ENCODE measurements at places on chromosomes 2 and 18.

GRCh38 chr2:188983427-188984064 is 9.4 kb downstream of the COL3A1 start:
- no peak for DNase-seq

GRCh38 chr18:3170441-3171161 is 49.2 kb downstream of the MYOM1 start:
- DNase-seq = no peak

DNA sequence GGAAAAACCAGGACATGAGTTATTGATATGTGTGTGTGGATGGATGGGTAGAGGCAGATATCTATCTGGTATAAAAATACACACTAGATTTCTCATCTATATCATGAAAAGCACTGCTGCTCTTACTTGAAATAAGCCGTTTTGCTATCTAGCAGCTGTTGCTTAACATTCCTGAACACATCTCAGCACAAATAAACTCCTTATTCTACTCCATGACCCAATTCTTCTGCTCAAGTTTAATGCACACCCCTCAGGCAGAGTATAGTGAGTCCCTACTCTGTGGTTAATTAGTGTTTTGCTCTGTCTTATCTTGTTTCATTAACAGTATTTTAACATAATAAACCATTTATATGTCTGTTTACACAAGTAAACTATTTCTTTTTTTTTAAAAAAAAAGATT is 134.2 kb downstream of the CBLN2 start:
- DNase-seq = no peak

GRCh38 chr2:160576054-160576499 is 82.5 kb upstream of the RBMS1 start:
- DNase-seq = no peak

- DNase-seq = no peak
These were observed 139.4 kb upstream of the SERTAD2 start for GRCh38 chr2:64792995-64793639.

GRCh38 chr2:64453770-64454385 is at the start of gene LGALSL:
LGALSL (plus strand) TSS chr2:64454162; CDS start chr2:64454546, 384 bp downstream.
- no peak for DNase-seq

DNA sequence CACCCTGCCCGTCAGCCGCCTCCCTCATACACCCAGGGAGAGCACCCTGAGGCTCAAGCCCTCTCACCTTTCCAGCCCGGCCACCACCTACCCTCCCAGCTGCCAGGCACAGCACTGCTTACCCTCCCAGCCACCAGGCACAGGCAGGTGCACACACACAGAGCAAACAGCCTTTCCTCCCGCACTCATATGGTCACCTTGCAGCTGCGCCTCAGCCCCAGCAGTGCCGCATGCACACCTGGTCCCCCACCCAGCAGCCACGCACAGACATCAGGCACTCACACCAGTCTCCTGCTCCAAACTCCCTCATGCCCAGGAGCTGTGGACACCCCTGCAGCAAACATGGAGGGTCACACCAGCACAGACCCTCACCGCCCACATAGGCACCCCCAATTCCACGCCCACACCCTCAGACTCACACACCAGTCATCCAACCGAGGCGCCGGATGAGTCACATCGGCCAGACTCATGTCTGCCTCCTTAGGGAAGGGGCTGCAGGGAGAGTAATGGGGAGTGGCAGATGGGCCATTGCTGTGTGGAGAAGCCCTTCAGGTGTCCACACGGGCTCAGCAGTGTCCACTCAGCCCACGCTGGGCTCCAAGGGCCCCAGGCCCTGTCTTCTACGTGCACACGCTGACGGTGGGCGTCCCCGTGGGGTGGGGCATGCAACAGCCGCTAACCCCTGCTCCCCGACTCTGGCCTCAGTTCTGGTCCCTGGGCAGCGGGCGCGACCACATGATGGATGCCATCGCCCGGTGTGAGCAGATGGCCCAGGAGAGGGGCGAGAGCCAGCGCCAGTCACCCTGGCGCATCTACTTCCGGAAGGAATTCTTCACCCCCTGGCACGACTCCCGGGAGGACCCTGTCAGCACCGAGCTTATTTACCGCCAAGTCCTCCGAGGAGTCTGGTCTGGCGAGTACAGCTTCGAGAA is 22.3 kb upstream of the GPR17 start:
- DNase-seq = peak; percentile 67

DNA sequence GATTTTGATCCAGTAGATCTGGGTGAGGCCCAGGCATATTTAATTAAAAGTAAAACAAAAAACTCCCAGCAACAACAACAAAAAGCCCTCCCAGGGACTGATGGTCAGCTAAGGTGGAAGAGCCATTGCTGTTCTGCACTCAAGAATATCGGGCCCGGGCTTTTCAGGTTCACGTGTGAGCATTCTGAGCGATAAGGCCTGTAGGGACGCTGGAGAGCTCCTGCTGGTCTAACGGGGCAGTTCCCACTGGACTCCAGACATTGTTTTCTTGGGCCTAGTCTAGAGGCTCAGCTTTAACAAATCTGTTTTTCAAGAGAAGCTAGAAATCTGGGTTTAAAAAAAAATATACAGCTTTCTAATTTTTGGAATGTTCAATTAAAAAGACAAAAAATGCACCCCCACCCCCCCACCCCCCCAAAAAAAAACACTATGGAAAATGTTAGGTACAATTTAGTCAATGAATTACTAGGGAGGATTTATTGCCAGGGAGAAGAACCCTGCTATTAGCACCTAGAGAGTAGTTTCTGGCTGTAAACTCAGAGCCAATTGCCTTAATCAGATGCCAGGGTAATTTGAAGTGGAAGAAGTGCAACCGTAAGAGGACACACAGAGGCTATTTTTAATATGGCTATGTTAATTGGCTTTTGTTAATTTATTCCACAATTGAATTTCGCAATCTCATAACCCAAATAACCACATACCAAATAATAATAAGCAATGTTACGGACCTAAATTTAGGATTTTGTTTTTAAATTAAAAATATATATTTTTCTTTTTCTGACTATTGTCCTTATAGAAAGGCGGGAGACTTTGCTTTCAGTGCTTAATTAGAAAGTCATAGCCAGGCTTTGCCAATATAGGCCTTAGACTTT is 78.9 kb downstream of the MAP4K4 start:
- no peak for DNase-seq

- DNase-seq = no peak
These were observed 38.2 kb upstream of the MARCO start for GRCh38 chr2:118903551-118904479.

DNA sequence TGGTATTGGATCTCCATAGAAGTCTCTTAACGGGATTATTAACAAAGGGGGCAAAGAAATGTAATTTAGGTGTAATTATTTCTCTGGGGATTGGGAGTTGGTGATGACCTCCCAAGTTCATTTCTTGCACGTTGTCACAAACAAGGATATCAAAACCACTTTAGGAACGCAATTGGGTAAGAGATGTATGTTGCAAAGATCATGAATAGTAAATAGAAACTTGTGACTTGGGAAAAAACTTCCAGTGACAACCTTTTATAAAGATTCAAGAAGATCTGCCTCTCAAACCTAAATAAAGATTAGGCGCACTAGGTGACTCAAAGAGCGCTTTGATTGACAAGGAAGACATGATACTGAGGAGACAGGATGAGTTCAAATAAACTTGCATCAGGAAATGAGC is 127.8 kb upstream of the TRIB2 start:
- DNase-seq = no peak

GRCh38 chr18:63773551-63773950 is 1.7 kb upstream of the SERPINB7 start:
- no peak for DNase-seq

DNA sequence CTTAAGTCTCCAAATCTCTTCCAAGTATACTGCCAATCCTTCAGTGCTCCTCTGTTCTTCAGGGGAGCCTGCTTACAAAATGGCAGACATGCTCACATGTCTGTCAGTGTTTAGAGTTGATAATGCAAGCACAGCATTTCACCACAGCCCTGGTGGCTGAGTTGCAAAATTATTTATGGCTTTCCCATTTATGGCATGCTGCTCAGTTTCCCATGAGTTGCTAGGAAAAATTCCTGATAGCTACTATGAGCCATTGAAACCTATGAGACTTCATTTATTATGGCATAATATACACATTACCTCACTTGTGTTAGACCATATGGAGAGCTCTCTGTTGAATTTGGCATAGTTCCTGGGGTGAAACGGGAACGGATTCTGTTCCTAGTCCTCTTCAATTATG is 448.7 kb upstream of the TCF4 start:
- DNase-seq = no peak

- DNase-seq = no peak
These were observed 62.4 kb upstream of the SLC66A3 start for GRCh38 chr2:11092701-11093335.

DNA sequence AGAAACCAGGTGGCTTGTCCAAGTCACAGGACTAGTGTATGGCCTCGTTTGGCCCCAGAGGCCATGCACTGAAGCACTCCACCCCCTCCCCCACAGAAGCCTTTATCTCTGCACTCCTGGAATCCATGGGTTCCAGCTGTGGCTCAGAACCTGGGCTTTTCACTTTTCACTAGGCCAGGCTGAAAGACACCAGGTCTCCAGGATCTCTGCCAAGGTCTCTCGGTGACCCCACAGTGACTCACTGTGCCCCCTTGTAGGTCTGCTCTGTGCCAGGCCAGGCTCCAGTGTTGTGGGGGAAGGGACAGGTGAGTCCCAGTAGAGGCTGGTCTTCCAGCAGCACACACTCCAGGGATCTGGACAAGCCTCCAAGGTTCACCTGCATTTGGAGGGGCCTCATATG is 31.0 kb upstream of the GLI2 start:
- DNase-seq = no peak

DNA sequence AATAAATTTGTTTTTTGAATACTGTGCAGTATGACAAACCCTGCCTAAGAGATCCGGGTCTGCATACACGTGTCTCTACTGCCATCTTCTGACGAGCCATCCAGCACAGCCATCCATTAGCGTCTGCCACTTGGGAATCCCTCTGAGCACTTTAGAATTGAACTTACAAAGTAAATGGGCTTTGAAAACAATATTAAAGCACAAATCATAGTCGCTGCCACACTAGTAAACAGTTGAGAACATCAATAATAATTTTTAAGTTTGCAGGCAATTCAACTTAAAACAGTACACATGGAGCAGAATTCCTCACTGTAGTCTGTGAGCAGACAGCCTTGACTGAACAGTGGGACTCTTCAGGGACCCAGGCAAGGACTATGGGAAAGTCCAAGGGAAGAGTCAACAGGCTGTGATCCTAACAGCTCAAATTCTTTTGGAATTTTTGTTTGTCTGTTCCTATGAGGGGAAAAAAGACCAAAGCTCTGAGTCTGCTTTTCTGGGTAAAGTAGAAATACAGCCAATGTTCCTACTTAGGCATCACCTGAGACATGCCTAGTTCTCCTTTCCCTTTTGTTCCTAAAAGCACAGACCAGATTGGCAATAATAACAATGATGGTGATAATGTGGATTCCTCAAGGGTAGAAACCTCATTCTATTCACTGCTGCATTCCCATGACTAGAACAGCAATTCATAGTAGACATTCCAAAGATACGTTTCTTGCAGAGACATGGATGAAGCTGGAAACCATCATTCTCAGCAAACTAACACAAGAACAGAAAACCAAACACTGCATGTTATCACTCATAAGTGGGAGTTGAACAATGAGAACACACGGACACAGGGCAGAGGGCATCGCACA is 92.9 kb downstream of the MREG start:
- DNase-seq = no peak

DNA sequence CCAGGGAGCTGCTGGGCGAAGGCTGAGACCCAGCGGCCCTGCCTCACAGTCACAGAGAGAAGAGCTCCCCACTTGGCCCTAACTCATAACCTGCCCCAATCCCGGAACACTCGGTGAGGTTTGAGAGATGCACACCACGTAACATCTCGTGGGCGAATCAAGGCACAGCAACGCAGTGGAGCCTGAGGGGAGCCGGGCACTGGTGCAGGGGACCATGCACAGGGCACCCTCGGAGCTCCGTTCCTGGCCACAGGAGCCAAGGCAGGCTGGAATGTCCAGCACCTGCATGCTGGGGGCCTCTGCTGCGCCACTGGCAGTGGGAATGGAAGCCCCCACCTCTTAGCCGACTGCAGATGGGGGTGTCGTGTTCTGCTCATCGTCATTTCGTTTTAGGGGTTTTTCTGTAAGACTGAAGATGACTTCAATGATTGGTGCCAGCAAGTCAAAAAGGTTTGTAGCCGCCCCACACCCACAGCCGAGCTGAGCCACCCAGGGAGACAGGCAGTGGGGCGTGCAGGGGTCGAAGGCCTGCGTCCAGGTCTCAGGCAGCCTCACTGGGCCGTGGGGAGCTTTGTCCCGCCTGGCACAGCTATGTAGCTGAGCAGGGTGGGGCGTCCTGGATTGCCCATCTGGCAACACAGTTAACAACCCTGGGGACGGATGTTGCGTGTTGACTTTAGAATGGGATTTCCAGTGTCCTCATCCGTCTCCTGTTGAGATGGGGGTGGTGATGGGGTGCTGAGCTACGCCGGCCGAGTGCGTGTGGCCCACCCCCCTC is 16.1 kb downstream of the DTYMK start:
- no peak for DNase-seq

- DNase-seq = no peak
These were observed 82.0 kb downstream of the SMAD7 start for GRCh38 chr18:48868468-48869466.

- no peak for DNase-seq
These were observed 97.2 kb downstream of the VAPA start for GRCh38 chr18:10011061-10011460.

GRCh38 chr2:143146366-143146765 is 17.1 kb downstream of the ARHGAP15 start:
- DNase-seq = no peak

- no peak for DNase-seq
These were observed 140.5 kb downstream of the TPGS2 start for GRCh38 chr18:36688020-36688965.

DNA sequence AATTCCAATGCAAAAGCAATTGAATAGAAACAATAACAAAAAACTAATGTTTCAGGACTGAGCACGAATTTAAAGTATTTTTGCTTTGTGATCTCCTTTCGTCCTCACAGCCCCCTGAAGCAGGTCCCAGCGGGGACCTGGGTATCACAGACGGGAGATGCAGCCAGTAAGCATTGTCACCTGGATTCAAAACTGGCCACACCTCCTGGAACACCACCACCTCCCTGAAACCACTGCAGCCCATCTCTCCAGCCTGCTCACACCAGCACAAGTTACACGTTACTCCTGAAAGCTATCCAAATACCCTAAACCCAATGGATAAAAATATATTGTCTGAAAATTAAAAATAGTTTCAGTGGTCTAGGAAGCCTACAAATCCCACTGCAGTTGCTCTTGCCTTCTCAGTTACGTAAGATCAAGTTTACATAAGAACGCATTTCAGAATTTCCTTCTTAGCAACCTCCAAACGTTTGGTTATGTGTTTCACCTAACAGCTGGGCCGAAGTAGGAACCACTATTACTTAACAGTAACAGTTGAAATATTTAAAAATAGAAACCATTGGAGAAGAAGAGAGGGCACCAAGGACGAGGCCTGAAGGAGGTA is 178.0 kb downstream of the HDAC4 start:
- no peak for DNase-seq

- DNase-seq = no peak
These were observed 31.0 kb upstream of the GALNT3 start for GRCh38 chr2:165825041-165825440.

- no peak for DNase-seq
These were observed 339.7 kb downstream of the LNPK start for GRCh38 chr2:175662335-175662734.

GRCh38 chr2:240437861-240438809 is 2.7 kb downstream of the GPC1 start:
- peak; percentile 65 for DNase-seq

Measured in thymus (tissue), 14 donors.